ENCODE measurements at places on chromosomes 1 and 21. TPM values are rescaled to one million over a fixed set of nuclear protein-coding genes. Genes with fewer than 3 reads are reported as not detected.

GRCh38 chr1:175129997-175130648 lies 62.5 kb downstream of the KIAA0040 start:
- peak; percentile 25 for DNase-seq

- DNase-seq: no peak
Measured at GRCh38 chr21:34836103-34836932, 167.5 kb downstream of the CLIC6 start.

DNA sequence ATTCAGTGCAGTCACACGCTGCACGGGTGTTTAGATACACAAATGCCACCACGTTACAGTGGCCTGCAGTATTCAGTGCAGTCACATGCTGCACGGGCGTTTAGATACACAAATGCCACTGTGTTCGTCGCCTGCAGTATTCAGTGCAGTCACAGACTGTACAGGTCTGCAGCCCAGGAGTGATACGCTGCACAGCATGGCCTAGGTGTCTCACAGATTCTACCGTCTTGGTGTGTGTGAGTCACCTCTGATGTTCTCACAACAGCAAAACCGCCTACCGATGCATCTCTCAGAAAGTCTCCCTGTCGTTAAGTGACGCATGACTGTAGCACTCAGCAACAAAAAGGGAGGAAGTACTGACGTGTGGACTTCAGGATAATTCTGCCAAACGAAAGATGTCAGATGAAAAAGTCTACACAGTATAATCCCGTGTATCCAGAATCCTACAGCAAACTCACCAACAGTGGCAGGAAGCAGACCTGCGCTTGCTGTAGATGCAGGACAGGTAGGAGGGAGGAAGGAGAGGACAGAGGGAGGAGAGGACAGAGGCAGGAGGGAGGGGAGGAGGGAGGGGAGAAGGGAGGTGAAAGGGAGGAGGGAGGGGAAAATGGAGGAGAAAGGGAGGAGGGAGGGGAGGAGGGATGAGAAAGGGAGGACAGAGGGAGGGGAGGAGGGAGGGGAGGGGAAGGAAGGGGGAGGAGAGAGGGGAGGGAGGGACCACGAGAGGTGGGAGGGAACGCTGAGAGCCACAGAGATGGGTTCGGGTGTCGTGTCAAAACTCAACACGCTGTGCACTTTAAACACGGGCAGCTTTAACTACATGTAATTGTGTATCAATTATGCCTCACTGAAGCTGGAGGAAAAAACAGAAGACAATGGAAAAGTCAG lies 36.3 kb upstream of the PCBP3 start:
- no peak for DNase-seq

Gene C4BPA
- 0.39 TPM for total RNA-seq

Gene CACYBP
- total RNA-seq: 169 TPM

DNA sequence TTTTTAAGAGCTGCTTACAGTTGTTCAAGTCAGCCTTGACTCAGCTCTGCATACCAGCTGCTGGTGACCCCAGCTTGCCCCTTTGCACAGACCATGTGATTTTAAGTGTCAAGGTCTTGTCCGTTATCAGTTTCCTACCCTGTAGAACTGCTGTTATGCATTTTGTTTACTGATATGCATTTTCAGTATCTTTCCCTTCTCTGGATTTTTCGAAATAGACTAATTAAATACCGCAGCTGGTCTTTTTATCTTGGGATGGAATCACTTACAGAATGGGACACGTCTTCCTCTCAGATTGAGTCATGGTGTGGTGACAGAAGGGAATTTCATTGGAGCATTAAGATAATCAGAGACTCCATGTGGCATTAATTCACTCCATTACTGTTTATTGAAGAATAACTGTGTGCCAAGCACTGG lies 145.6 kb downstream of the FMN2 start:
- peak; percentile 70 for DNase-seq

GRCh38 chr1:222886878-222887351 lies 72.1 kb downstream of the DISP1 start:
- no peak for DNase-seq

Gene CYP4A22
- total RNA-seq: not detected

DNA sequence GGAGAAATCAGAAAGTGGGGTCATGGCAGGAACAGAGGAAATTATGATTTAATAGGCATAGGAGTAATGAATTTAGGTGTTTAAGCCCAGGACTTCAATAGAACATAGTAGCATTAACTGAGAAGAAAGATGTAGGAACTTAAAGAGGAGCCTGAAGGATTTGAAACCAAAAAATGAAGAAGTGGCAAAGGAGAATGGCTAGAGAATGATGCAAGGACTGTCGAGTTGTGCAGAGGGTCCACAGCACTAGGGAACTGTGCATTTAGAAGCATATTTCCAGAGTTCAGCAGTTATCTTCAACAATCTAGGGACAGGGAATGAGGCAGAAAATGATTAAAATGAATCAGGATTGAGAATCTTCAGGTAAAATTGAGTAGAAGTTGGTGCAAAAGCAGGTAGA lies 328.1 kb upstream of the LYPLAL1 start:
- no peak for DNase-seq

DNA sequence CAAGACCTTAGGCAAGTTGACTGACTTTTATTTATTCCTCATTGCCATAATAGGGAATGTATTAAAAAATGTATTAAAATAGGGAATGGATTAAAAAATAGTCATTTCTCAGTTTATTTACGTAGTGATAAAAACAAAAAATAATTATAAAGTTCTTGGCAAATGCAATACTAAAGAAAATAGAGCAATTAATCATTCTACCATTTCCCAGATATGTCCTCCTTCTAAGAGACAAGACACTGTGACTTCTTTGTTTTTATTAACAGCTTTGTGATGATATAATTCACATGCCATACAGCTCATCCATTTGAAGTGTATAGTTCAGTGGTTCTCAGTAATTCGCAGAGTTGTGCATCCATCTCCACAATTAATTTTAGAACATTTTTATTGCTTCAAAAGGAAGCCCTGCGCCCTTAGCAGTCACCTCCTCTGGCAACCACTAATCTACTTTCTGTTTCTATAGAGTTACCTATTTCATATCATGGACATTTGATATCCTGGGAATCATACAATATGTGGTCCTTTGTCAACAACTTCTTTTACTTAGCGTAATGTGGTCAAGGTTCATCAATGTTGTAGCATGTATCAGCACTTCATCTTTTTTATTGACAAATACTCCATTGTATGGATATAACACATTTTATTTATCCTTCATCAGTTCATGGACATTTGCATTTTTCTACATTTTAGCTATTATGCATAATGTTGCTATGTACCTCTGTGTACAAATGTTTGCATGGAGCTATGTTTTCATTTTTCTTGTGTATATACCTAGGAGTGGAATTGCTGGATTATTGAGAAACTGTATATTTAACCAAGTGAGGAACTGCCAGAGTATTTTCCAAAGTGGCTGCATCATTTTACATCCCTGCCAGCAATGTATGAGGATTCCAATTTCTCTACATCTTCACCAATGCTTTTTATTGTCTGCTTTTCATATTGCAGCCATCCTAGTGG lies 5.6 kb downstream of the TBX19 start:
- DNase-seq: no peak

DNA sequence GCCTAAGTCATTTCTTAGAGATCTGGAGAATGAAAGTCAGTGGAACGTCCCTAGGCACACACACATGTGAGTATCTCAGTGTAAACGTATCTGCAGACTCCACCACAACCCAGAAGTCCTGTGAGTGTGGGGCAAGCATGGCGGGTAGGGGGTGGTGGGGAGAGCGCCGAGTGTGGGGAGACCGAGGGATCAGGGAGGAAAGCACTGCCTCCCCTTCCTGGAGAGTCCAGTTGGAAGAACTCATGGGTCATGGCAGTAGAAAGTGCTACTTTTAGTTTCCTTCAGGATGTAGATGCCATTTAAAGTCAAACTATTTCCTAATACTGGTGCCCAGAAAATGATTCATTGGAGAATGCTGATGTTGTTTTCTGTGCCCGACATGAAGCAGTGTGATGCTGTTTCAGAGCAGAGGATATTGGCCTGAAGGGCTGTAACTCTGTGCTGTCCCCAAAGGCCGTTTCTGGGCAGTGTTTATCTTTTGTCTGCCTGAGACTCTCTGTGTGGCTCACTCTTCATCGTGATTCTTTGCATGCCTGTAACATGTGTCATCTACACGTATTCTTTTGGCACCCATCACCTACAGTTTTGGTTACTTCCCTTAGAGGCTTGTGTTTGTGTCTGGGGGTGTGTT lies 45.7 kb upstream of the TSPAN2 start:
- peak; percentile 32 for DNase-seq

- no peak for DNase-seq
Measured at GRCh38 chr1:25099343-25099951, 132.9 kb downstream of the SYF2 start.

GRCh38 chr1:203692565-203693470 lies 66.2 kb downstream of the ATP2B4 start:
- DNase-seq: peak; percentile 98

DNA sequence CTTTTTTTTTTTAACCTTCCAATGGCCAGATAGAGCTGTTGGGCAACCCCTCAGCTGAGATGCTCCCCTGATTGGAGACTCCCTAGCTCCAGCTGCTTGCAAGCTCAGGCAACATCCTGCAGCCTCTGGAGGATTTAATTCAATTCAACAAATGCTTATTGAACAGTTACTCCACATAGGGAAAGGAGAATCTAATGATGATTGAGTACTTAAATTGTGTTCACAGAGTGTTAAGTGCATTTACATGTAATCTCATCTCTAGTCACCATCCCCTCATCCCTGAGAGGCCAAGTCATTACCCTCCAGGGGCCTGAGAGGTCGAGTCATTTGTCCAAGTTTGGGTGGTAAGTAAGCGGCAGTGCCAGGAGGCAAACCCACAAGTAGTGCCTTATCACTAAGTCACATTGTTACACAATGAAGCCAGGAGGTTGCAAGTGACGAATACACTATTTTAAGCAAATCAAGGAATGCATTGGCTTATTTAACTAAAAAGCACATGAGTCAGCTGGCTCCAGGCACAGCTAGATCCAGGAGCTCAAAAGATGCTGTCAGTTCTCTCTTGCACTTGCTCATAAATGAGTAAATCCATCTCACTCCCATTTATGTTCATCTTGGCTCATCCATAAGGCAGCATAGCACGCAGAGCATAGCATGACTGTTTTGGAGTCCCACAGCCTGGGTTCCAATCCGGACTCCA lies 64.3 kb downstream of the OPTC start:
- DNase-seq: peak; percentile 52

Gene MXRA8
- 59.7 TPM for total RNA-seq

- DNase-seq: no peak
Measured at GRCh38 chr21:36613059-36613458, 85.9 kb upstream of the SIM2 start.

- no peak for DNase-seq
Measured at GRCh38 chr1:157155658-157156057, 17.5 kb upstream of the ETV3 start.

DNA sequence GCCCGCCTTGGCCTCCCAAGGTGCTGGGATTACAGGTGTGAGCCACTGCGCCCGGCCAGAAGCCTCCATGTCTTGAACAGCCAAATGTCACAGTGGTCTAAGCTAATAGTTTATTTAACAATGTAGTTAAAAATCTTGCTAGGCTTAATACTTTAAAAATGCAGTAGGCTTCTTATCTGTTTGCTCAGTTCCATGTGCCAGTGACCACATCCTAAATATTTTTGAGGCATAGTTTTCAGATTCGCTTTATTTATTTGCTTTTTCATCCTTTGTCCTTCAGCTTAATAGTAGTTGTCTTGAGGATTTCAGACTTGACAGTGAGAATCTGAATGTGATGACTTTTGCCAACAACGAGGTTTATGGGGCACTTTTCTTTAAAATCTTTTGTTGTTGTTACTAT lies 59.9 kb upstream of the PRRX1 start:
- no peak for DNase-seq

DNA sequence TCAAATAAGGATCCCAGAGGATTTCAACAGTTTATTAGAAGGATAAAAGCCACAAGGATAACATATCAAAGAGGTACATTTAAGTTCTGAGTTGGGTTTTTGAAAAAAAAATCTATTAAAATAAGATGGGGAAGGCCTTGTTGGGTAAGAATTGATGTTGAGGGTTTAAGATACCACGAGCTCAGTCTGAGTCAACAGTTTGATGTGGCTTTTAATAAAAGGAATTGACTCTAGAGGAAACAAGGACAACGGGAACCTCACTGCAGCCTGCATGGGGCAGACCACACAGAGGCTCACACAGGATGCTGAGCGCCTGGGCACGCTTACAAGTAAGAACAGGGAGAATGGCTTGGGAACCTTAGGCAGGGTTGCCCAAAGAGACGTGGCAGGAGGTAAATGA lies 107.5 kb downstream of the TIAM1 start:
- DNase-seq: no peak

DNA sequence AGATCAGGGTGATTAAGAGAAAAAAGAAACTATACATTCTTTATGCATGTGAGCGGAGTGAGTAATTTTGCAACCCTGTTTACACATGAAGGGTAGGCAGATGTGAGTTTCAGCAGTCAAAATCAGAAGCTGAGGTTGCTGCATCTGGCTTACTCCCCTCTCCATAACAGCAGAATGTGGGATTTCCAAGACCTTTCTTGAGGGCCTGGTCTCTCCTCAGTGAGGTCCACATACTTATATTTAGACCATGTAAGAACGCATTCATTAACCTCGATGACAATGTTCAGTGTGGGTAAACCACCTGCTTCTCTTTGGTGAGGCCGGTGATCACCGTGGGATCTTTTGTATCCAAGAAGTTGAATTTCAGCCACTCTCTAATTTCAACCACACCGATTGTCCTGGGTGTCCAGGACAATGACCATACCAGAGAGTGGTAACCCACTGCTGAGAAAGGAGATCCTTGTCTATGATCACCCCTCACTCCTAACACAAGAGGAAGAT lies 18.7 kb upstream of the RAP1A start:
- DNase-seq: no peak

Gene RGS16
- total RNA-seq: 7.9 TPM

DNA sequence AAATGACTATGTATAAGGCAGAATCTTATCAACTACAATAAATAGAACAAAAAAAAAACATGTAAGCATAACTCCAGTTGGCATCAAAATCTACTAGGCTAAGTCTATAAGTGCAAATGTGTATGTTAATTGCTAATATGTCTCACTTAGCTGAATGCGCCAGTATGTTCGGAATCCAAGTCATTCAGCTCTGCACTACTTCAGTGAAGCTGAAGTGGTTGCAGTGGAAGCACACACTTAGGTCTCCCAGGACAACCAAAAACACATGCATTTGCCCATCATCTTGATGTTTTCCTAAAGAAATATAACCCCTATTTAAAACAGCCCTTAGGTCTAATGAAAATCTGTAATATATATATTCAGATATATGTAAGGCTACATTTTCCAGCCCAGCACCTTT lies 41.0 kb upstream of the RGS2 start:
- no peak for DNase-seq

GRCh38 chr1:225911191-225912130 lies 12.6 kb downstream of the PYCR2 start:
- DNase-seq: no peak

Gene TSSK3
- 0.89 TPM for total RNA-seq

Gene KCNQ4
- total RNA-seq: 1.8 TPM
